ENCODE measurements at places on chromosomes 2 and 18.

DNA sequence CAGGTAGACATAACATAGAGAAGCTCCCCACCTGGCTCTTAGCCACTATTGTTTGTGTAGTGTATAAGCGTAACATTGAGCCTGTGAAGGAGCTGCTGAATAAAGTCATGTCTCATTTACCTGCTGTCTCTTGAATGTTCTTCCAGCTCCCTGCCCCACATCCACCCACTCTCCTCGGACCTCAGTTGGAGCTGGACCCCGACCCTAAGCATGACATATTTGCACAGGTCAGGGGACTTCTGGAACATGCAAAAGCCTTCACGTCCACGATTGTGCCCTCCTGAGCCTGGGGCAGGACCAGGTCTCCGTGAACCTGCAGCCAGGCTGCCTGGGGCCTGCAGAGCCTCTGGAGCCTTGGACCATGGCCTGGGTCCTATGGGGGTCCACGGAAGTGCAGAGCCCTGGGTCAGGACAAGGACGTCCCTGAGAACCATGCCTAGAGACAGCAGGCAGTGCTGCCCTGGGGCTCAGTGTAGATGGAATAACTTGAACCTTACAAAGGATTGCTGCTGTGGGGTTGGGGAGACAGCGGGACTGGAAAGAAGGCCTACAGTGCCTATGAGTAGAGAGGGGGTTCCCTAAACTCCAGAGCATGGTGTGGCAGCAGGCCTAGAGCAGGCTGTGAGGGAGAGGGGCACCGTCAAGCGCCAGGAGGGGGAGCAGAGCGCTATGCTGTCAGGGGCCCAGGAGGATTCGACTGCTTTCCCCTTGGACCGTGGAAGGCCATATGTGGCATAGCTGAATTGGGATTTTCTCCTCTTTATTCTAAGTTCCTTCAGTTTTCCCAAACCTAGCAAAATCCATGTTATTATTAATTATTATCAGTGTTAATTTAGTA lies 99.9 kb upstream of the ZNF236 start:
- DNase-seq: no peak

- no peak for DNase-seq
These were observed 286.6 kb downstream of the ZEB2 start for GRCh38 chr2:144233317-144233716.

- no peak for DNase-seq
These were observed 109.3 kb downstream of the ANTXR1 start for GRCh38 chr2:69122271-69122670.

DNA sequence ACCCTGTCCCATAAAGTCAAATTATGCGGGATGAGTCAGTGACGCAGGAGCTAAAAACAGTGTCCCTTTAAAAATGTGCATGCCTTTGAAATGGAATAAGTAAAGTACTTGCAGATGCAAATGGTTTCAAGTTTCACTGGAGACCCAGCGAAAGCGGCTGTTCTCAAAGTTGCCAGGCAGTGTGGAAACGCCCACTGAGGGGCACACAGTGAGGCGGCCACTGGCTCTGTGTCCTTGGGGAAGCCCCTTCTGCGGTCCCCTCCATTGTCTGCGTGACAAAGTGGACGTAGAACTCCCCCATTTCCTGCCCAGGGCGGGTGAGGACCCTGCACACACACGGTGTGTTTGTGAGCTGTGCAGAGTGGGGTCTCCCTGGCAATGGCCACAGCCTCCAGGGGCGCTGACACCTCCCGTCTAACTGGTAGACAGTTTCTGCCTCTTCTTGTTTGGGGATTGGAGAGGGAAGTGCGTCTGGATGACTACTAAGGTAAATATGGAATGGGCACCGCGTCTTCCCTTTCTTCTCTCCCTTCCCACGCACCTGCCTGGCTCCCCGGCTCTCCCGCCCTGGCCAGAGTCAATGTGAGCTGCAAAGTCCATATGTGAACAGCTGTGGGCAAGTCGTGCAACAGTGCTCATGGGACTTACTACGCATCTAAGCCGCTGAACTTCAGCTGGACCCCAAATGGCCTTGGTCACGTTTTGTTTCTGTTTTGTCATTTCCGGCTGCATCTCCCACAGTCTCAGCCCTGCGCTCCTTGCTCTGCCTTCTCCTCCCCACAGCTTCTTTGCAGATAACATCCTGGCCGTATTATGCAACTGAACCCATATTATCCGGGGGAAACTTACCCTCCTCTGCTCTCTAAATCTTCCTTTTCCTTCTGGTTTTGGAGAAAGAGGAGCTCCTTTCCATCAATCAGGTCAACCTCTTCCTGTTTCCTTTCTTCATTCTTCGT lies 33.7 kb upstream of the ZNF516 start:
- DNase-seq: no peak

GRCh38 chr2:227423656-227424499 lies 36.1 kb upstream of the SCYGR1 start:
- peak; percentile 38 for DNase-seq

DNA sequence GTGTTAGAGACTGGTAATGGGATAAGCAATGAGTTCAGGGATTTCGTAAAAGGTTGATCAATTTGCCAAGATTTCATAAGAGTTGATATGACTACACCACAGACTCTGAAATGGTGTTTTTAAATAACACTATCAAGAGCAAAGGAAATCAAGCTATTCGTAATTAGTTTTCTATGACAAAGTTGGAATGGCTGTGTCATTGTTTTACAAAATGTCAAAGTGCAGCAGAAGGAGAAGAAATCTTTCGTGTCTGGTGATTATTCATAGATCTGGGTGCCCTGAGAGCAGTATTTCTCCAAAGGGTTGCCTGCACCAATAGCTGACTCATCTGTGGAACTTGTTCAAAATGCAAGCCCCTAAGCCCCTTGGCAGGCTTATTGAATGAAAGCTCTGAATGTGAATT lies 70.1 kb downstream of the NABP1 start:
- no peak for DNase-seq

GRCh38 chr18:23291456-23292205 lies 156.3 kb downstream of the CABLES1 start:
- no peak for DNase-seq

GRCh38 chr2:176099728-176100546 lies at the start of gene HOXD12:
HOXD12 (plus strand) TSS chr2:176099795; CDS start chr2:176099802, 7 bp downstream.
- no peak for DNase-seq

DNA sequence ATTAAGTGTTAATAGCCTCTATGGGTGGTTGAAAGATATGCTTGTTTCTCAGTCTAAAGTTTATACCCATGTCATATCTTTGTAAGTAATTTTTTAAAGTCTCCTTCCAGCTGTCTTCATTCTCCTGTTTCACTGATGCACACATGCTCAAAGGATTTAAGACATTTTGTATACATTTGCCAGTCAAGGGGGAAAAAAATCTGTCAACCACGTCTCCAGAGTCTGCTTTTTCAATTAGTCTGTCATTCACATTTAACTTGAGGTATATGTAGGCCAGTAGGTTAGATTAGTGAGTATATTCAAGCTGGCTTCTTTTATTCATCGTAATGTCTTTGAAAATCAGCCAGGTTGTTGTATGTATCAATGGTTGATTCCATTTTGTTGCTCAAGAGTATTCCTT lies 193.5 kb downstream of the MCFD2 start:
- no peak for DNase-seq

DNA sequence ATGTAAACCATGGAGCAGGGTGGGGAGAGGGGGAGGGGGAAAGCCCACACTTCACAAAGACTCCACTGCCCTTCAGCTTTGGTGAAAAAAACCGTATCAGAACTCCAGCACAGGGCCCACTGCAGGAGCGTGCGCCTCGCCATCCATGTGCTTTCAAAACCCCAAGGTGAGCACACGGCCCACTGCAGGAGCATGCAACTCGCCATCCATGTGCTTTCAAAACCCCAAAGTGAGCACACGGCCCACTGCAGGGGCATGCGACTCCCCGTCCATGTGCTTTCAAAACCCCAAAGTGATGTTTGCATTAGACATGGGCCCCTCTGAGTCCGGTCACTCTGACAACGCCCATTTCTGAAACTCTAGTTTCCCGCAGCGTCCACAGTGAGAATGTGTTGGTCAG lies 7.8 kb downstream of the TXNL4A start:
- DNase-seq: no peak

- DNase-seq: peak; percentile 49
These were observed at the start of gene ERBB4 for GRCh38 chr2:212538305-212539071. ERBB4 (minus strand) TSS chr2:212538802; CDS start chr2:212538530, 272 bp downstream.

GRCh38 chr2:154696810-154697417 lies 1.6 kb upstream of the KCNJ3 start:
- no peak for DNase-seq

GRCh38 chr18:22813648-22814328 lies 119.3 kb upstream of the RBBP8 start:
- DNase-seq: no peak

DNA sequence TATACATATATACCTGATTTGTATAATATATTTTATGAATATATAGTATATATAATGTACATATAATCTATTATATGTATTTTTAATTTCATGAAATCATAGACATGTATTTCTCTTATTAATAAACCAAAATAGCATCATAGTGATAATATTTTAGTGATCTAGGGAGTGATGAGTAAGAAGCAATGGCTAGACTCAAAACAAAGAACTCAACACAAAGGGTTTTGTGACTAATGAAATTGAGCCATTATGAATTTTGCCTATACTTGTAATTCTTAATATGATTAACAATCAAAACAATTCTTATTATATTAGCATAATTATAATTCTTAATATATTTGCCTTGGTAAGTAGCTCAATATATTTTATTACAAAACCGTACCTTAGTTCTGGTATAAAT lies 1614.1 kb upstream of the TMEFF2 start:
- no peak for DNase-seq

- DNase-seq: no peak
These were observed 333.0 kb downstream of the PTPRM start for GRCh38 chr18:7900091-7900490.

DNA sequence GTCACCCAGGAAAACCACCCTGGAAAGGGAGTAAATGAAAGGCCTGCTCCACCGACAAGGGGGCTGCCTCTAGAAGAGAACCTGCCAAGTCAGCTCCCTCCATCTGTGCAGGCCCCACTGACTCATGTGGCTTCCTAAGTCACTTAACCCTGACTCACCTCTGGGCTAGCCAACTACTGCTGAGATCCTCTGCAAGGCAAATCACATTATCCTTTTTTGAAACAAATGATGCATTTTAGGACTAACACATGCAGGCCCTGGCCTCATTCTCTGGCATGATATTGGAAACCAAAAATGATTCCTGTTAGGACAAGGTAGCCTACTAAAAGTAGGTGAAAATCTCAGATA lies 474.6 kb downstream of the EPHA4 start:
- no peak for DNase-seq

- no peak for DNase-seq
These were observed 946.3 kb upstream of the LRATD1 start for GRCh38 chr2:13686262-13686661.

DNA sequence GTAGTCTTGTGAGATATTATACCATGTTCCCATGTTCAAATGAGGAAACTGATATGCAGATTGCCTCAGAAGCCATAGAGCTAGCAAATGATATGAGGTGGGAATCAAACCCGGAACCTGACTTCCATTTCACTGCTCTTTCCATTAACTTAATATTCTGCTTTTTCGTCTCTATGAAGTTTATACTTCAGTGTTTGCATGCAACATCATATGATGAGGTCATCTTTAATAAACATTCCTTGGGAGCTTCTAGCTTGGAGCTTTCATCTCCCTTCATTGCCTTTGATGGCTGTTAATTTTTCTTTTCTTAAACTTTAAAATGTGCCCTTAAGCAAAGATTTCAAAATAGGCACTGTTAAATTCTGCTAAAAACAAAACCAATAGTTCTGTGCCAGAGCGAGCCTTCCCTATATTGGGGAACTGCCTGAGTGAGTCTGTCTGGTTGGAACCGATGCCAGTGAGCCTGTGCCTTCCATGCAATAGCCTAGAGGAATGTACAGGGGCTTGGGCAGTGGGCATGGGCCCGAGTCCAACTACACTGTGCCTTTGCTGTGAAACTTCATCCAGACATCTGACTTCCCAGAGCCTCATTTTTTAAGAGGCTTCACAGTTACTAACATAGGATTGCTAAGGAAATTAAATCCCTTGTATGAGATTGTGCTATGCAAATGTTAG lies 91.1 kb upstream of the TMEM200C start:
- no peak for DNase-seq

DNA sequence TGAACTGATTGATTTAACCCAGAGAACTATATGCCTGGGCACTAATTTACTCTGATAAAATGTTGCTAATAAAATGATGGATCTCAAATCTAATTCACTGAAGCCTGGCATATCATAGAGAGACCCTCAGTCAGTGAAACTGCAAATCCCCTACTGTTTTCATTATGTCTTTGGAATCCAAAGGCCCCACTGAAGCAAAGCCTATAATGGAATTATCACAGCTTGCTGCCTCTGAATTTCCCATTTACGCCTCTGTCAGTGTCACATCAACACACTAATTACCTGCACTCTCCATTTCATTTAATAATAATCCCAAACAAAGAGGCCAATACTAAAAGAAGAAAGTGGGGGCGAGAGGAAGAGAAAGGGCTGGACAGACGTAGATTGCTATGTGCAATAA lies 470.9 kb downstream of the MBD2 start:
- DNase-seq: no peak

GRCh38 chr2:233032551-233033320 lies at the start of gene NEU2:
NEU2 (plus strand) TSS chr2:233032672; CDS start chr2:233032672, 0 bp downstream.
- DNase-seq: no peak

GRCh38 chr18:79775441-79776221 lies 22.1 kb upstream of the KCNG2 start:
- DNase-seq: peak; percentile 27

DNA sequence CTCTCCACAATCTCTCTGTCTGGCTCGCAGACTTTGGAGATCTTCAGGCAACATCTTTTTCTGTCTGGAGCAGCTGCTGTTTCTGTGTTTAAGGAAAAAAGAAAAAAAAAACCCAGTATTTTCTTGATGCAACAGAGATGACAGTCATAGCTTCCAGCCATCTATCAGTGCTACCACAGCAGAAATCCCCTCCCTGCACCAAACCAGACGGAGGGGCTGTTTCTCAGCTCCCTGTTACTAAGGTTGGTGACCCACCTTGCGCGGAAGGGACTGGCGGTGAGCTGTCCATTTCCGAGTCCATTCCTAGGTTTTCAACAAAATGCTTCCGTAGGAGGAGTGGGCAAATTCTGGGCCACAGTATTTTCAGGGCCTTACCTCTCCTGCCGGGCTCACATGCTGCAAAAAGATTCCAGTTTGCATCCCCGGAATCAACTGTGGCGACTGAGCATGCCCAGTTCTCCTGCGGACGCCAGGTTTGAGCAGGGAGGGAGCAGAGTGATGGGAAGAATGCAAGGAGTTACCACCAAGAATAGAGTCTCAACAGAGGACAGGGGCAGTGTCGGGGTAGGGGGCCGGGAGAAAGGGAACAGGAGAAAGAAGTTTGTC lies 1.2 kb downstream of the SLC4A10 start:
- DNase-seq: peak; percentile 83

GRCh38 chr2:127661949-127662510 lies 13.3 kb downstream of the LIMS2 start:
- DNase-seq: no peak

DNA sequence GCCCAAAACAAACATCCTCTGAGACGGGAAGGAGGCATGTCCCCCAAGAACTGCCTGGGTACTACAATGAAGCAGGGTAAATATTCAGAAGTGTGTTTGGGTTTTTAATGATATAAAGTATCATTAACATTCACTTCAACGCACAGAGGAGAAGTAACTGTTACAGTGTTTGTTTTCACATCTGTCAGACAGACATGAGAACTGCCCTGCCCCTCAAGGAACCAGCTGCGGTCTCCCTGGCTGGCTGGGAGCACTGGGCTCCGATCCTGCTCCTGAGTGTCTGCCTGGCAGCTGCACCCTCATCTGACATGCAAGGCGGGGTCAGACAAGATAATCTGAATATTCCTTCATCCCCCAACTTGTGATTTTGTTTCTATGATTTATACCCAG lies 75.6 kb downstream of the MBP start:
- no peak for DNase-seq
